ENCODE measurements at places on chromosomes 7 and 10.

DNA sequence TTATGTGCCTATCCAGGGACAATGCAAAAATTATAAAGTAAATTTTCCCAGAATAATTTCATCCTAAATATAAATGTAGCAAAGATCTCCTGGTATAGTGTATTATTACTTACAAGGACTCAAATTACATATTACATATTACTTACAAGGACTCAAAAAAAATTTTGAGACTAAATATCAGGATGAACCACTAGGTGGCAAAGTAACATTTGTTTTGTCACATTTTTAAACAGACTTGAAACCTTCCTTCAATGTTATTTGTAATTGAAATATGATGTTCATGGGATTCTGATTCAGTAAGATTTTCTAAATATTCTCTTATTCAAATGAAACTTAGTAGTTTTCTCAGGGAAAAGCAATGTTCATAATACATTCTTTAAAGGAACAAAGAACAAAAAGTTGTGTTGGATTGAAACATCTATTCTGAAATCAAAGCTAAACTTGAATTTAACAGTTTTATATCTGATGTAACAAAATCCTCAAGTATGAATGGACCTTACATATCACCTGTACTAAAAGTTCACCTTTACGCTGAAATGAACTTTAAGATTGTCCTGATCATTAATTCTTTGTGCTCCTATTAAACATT, 74.3 kb upstream of the GNAI1 start:
- peak; percentile 36 for DNase-seq

DNA sequence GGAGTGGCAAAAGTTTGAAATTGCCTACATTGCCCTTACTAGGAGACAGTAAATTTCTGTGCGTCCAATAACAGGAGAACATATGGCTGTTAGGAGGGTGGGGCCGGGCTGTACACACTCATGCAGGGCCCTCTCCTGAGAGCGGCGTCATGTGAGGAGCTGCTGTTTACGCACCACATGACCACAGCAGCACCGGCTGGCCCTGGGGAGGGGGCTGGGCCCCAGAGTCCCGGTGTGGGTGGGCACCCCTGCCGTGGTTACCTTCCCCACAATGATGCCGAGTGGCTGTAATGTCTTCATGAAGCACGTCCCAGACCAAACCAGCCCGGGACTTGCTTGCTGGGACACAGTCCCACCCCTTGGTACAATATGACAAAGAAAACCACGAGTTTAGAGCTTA, 308.7 kb downstream of the DNAJB6 start:
- DNase-seq, result no peak

GRCh38 chr7:118183428-118183785, 557 bp upstream of the LSM8 start:
- peak; percentile 15 for DNase-seq

DNA sequence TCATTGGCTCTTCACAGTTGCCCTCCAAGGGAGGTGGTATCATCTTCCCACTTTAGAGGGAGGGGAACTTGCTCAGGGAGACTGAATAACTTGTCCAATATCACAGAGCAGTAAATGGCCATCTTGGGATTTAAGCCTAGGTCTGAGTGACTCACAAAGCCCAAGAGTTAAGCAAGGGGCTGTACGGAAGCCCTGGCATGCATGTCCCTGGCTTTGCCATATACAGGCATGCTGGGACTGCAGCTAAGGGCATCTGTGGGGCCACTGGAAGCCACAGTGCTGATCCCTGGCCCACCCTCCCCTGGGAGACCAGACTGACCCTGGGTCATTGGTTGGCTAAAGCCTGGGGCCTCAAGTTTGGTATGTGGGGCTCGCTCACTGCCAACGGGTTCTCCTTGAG, 3.1 kb downstream of the VSIR start:
- no peak for DNase-seq

Data from GM13976 (cell line).